ENCODE measurements at places on chromosomes 1 and 21. TPM values are rescaled to one million over a fixed set of nuclear protein-coding genes. Genes with fewer than 3 reads are reported as not detected.

GRCh38 chr1:47712596-47713299 is 274.9 kb downstream of the FOXD2 start:
- DNase-seq, result no peak

- no peak for DNase-seq
These were observed 220.7 kb downstream of the PDE4B start for GRCh38 chr1:66013371-66013770.

DNA sequence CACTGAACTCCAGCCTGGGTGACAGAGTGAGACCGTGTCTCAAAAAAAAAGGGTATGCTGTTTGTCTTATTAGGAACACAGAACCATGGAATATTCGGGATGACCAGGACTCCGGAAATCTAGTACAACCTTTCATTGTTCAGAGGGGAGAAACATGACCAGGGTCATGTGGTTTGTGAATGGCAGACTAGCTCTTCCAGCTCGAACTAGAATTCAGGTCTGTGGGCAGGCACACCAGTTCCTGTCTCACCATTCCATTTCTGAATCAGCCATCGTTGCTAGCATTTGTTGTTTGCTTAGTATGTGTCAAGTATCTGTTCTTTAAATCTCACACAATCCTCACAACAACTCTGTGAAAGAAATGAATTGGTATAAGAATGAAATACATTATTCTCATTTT is 50.9 kb downstream of the MDM4 start:
- DNase-seq, result no peak

DNA sequence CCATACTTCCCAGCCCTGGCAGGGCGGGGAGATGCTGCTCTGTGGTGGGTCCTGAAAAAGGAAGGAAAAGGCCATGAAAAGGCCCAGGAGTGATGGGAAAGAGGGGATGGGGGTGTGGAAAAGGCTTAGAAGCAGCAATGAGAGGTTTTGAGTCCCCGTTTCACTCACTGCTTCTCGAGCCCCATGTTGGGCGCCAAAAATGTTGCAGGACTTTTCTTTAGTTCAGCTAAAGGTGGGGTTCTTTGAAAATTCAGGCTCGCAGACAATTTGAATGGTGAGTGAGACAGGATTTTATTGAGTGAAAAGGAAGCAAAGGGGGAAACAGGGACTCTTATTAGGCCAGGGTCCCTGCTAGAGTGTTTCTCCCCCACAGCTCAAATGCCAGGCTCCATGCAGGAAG is 93.1 kb downstream of the MRPS6 start:
- peak; percentile 4 for DNase-seq

GRCh38 chr1:44170281-44170823 is 28.9 kb upstream of the KLF18 start:
- no peak for DNase-seq

GRCh38 chr1:40383095-40383487 is 9.6 kb downstream of the SMAP2 start:
- no peak for DNase-seq

GRCh38 chr21:42461881-42462877 is 33.8 kb downstream of the RSPH1 start:
- no peak for DNase-seq

GRCh38 chr1:89269277-89269676 is 3.4 kb downstream of the GBP5 start:
- DNase-seq, result no peak

DNA sequence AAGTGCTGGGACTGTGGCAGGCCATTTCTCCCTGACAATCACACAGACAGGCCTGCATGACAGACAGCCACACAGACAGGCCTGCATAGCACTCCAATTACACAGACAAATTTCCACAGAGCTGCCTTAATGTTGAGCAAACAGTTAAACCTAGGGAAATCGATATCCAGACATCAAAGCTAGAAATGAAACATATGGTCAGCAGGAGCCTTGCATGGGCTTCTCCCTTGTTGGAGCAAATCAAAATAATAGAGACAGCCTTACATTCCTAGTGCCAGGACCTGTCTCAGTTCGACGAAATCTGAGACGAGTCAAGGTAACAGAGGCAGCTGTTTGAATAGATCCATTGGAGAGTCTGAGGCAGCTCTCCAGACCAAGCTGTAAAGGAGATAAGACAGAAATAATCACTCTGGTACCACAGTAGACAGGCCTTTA is 42.4 kb downstream of the OLFML3 start:
- DNase-seq, result no peak

- no peak for DNase-seq
These were observed 769 bp downstream of the GALE start for GRCh38 chr1:23799570-23800399.

- no peak for DNase-seq
These were observed 12.7 kb downstream of the PAX7 start for GRCh38 chr1:18643154-18644012.

- no peak for DNase-seq
These were observed 1.6 kb downstream of the PPP1R15B start for GRCh38 chr1:204409836-204410687.

DNA sequence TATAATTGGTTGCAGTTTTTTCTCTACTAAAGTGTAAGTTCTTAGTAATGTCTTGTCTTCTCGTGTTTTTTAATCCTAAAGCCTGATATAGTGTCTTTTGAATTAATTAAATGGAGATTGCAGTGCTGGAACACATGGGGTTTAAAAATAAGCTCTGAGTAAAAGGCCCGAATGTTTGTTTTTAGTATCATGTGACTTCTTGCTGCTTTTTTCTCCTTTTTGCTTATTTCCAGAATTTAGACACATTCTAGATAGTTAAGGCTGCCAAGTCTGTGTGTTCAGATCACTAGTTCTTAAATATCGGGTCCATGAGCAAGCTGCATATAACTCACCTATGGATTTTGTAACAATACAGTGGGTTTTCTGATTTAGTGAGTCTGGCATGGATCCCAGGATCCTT is 27.5 kb downstream of the KCTD3 start:
- DNase-seq, result no peak

- DNase-seq, result no peak
These were observed 203.5 kb upstream of the NEGR1 start for GRCh38 chr1:72485801-72486200.

DNA sequence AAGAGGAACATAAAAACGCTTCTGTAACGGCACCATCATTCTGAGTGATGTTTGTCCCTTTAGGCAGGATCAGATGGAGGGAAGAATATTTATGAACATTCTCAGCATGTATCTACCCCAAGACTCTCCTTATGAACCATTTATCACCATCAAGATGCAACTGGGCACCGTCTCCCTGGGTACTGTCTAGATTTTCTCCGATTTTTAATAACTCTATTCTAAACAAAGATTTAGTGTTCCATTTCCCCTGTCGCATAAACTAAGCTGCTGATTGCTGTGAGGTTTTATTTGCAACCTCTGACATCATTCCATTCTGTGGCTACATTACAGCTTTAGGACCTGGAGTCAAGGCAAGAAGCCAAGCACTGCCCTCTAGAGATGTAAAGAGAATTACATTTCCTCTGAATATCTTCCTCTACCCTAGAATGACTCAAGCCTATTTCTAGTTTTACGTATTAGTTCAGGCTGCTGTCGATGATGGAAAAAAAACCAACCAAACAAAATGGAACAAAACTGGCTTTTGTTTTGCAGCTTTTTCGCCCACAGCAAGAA is 130.1 kb upstream of the MAP1LC3C start:
- no peak for DNase-seq

DNA sequence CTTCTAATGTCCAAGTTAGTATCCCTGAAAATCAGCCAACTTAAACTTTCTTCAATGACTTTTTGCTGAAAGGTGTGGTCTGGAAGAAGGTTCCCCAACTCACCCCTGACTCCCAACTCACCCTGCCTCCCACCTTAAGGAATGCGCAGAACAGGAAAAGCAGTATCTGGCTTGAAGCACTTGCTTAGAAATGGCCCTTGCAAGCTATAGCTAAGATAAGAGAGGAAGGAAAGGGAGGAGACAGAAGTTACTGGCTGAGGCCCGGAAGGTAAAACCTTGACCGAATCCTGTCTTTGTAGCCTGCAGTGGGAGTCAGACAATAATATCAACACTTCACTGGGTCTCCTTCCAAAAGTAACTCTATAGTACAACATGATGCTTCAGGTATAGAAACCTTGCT is 2.9 kb downstream of the CYYR1 start:
- DNase-seq, result no peak

- DNase-seq, result no peak
These were observed 11.5 kb downstream of the BCAR3 start for GRCh38 chr1:93670141-93670540.

CLCA2 gene
- not detected for total RNA-seq

OLFML2B gene
- total RNA-seq, result not detected

TSPAN1 gene
- not detected for total RNA-seq

TSTD1 gene
- 108 TPM for total RNA-seq

EFCAB14 gene
- total RNA-seq, result 81.2 TPM

FUCA1 gene
- total RNA-seq, result 18.4 TPM

SHISA4 gene
- 0.96 TPM for total RNA-seq

OR2M3 gene
- total RNA-seq, result not detected

C1orf167 gene
- total RNA-seq, result not detected

INKA2 gene
- total RNA-seq, result 0.70 TPM

Measured in naive thymus-derived CD8-positive, alpha-beta T cell (primary cell).